Stimulated activated CD4-positive, alpha-beta T cell treated with anti-CD3 and anti-CD28 coated beads, Interleukin-12 subunit alpha, Interleukin-12 subunit beta, amount 100 ng/mL, for 24 hours (primary cell): ENCODE measurements at places on chromosomes 4 and X.

GRCh38 chr4:3418029-3418762 is 23.6 kb upstream of the HGFAC start:
- no peak for DNase-seq

GRCh38 chrX:108270280-108270679 is 167.9 kb downstream of the COL4A6 start:
- DNase-seq = no peak

- no peak for DNase-seq
Observed at GRCh38 chr4:40395908-40396793, 61.0 kb downstream of the CHRNA9 start.

GRCh38 chr4:2295900-2296442 is 34.1 kb upstream of the MXD4 start:
- DNase-seq = no peak

DNA sequence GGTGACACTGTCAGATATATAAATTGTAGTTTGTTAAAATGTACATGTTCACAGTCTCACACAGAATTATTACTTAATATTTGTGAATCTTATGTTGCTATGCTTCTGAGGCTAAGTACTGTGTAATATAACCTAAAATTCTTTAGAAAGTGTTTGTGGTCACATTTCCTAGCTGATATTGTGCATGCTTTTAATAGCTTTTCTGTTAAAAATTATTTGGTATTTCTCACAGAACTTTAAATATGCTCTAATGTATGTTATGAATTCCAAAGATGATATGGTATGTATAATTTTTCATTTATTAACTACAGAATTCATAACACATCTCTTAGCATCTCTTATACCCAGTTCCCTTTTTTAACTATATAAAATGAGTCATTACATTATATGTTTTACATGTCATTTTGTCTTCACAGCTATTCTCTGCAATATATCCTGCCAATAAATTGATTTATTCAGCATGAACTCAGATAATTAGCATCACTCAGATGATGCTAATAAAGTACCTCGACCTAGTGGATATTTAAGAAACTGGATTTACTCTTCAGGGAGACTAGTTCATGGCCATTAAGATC is 9.3 kb downstream of the PTPN13 start:
- DNase-seq = no peak

DNA sequence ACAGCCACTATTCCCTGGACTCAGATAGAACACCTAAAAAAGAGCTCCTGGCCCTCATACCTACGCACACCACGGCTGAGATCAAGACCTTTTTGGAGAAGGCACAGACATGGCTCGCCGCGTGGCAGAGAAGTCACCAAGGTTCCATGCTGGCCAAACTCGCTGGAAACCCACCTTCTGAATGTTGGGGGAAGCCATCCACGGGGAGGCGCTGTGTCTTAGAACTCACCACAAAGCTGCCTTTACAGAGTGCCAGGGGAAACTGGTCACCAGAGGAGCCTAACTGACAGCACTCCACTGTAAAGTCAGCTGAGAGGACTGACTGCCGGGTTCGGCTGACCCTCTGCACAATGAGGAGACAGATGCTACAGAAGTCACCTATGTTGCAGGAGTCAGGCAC is 97.9 kb downstream of the NEUROG2 start:
- no peak for DNase-seq

- DNase-seq = no peak
Observed at GRCh38 chrX:7085879-7086278, 61.6 kb upstream of the STS start.

- no peak for DNase-seq
Observed at GRCh38 chr4:126582737-126583136, 1050.0 kb upstream of the INTU start.

GRCh38 chrX:30039768-30040167 is 175.6 kb upstream of the MAGEB2 start:
- DNase-seq = no peak

DNA sequence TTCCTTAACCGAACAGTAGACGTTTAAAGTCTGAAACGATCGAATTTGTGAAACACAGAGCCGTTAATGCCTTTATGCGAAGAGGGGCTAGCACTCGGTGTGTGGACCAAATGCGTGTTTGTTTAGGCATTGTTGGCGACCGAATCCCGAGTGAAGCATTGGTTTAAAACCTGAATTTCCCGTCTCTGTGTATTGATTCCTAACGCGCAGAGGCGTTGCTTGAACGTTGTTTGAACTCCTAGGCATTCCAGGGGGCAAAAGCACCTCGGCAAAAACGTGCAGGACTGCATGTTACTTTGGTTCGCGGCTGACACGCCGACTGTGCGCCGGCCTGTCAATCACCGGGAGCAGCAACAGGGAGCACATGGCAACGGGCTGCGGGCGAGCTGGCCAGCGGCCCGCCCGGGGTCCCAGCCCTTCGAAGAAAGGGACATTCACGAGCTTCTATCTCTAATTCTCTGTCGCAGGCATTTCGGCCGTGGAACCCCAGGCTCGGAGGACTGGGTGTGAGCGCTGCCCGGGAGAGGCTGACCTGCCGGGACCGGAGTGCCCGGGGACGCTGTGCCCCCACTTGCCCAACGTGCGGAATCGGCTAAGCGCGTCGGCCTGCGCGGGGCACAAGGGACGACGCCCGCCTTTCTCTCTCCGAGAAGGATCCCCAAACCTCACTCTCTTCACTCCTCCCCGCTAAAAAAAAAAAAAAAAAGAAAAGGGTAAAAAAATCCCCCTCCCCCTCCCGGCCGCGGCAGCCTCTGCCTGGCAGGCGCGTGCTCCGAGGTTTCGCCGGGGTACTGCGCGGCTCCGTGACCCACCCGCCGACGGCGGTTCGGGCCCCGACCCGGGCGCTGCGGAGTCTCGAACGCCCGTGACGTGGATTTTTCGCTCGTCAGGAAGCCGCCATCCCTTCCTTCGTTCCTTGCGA is 810 bp downstream of the SPRY1 start:
- DNase-seq = peak; percentile 48

GRCh38 chr4:175440786-175441185 is 371.3 kb downstream of the GPM6A start:
- DNase-seq = no peak

DNA sequence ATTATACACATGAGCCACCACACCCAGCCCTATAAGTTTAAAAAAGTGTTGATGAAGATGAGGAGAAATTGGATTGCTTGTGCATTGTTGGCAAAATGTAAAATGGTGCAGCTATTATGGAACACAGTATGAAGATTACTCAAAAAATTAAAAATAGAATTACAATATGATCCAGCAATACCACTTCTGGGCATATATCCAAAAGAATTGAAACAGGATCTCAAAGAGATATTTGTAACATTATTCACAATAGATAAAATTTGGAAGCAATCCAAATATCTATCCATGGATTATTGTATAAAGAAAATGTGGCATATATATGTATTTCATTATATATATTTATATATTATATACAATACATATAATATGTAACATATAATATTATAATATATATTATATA is 515.6 kb upstream of the GNPDA2 start:
- DNase-seq = no peak

DNA sequence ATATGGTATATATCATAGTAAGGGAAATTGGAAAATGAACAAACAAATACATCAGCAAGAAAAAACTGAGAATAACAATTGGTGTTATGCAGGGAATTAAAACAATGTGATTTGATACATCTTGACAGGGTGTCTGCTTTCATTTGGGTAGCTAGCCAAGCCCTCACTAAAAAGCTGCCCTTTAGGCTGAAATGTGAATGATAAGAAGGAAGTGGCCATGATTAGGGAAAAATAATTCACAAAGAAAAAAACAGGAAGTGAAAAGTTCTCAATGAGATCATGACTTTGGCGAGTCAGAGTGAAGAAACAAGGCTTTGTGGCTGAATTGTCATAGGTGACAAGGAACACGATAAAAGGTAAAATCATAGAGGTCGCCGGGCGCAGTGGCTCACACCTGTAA is 675.8 kb upstream of the SLIT2 start:
- DNase-seq = no peak

GRCh38 chr4:142194905-142195304 is 558.5 kb downstream of the IL15 start:
- DNase-seq = no peak

DNA sequence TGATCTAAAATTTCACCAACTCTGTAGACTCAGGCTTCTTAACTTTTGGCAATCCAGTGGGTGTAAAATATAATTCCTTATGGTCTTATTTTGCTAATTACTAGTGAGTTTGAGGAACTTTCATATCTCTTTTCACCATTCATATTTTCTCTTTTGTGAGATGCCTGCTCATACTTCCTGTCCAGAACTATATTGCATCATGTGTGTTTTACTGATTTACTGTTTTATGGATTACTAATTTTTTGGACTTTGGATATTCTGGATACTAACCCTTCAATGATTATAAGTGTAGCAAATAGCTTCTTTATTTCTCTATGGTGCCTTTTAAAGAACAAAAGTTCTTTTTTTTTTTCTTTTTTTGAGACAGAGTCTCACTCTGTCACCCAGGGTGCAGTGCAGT is 20.6 kb downstream of the GSX2 start:
- no peak for DNase-seq

GRCh38 chr4:7307394-7308099 is 115.2 kb downstream of the SORCS2 start:
- DNase-seq = no peak

- no peak for DNase-seq
Observed at GRCh38 chrX:10603612-10604011, 16.8 kb downstream of the MID1 start.

- no peak for DNase-seq
Observed at GRCh38 chrX:9354918-9355317, 109.9 kb upstream of the TBL1X start.

DNA sequence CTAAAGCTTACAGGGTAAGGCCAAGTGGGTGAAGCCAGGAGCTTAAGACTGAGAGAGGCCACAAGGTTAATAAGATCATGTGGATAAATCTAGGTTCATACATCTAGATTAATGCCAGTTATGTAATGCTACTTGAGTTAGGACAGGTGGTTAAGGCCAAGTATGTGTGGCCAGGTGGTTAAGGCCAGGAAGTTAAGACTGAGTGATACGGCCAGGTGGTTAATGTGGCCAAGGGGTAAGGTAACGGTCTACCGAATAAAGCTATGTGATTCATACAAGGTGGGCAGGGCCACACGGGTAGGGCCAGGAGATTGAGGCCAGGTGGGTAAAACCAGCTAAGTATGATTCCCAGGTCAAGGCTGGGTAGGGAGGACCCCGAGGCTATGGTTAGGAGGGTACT is 223.0 kb downstream of the TACR3 start:
- no peak for DNase-seq

DNA sequence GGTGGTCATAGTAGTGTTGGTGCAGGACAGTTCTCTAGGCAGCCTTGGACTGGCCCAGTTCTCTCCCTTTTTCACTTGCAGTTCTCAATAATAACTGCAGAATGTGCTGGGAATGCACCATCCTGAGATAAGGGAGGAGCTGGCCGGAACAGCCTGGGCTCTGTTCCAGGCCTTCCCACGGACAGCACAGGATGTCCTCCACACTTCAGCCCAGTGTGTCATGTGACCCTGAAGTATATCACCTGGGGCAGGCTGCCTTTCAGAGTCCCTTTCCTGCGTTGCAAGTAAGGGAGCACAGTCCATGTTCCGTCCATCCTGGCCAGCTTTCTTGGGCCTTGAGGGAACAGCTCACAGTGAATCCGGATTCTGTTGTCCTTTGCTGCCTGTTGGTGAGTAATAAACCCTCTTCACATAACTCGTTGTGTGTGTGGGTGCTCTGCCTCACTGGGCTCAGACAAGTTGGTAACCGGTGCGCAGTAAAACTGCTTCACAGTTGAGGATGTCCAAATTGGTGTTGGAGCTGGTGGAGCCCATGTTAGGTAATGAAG is 32.3 kb upstream of the BBS12 start:
- DNase-seq = no peak
